Type B pancreatic cell (in vitro differentiated cells): ENCODE measurements at places on chromosomes 16 and 17. TPM values are rescaled to one million over a fixed set of nuclear protein-coding genes. Genes with fewer than 3 reads are reported as not detected.

GRCh38 chr17:50829332-50829731 is 6.1 kb upstream of the WFIKKN2 start:
- no peak overlapping the region for H3K4me3 ChIP-seq
- DNase-seq, result no peak
- peaks cover under 1% of the 10 kb centered on the region for H3K27me3 ChIP-seq
- peaks cover 46% of the 10 kb centered on the region for H3K4me1 ChIP-seq
- H3K27ac ChIP-seq, result no peak overlapping the region

DNA sequence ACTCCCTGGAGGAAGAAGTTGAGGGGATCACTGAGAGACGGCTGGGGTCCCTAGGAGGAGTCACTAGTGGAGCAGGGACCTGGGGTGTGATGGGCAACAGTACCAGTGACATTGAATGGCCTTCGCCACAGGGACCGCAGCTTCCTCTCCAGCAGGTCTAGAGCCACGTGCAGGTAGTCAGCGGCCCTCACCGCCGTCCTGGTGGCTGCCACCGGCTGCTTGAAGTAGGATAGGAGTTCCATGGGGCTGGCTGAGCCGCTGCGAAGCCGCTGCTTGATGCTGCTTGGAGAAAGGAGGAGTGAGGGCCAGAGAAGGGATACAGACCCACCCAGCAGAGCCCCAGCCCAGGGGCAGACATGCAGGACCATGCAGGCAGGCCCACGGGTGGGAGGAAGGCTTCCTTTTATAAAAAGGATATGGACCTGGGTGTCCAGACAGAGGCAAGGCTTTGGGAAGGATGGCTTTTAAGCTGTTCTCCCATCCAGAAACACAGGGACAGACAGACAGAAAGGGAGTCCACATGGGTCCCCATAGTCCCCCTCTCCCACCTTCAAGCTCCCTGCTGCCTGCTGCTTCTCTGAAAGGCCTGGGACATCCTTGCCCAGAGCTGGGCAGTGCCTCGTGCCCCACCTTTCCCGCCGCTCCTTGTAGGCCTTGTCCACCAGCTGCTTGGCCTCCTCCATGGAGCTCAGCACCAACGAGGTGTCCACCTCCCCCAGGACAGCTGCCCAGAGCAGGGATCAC is 827 bp downstream of the MPO start:
- H3K4me1 ChIP-seq, result no peaks in the 10 kb centered on the region
- no peak for DNase-seq
- peaks cover 36% of the 10 kb centered on the region for H3K27me3 ChIP-seq
- H3K27ac ChIP-seq, result no peak overlapping the region
- no peak overlapping the region for H3K4me3 ChIP-seq
- H3K36me3 ChIP-seq, result no peaks in the 10 kb centered on the region

PPL gene
- total RNA-seq, result 142 and 428 TPM in 2 replicates

CSHL1 gene
- total RNA-seq, result not detected in 2 replicates

DNA sequence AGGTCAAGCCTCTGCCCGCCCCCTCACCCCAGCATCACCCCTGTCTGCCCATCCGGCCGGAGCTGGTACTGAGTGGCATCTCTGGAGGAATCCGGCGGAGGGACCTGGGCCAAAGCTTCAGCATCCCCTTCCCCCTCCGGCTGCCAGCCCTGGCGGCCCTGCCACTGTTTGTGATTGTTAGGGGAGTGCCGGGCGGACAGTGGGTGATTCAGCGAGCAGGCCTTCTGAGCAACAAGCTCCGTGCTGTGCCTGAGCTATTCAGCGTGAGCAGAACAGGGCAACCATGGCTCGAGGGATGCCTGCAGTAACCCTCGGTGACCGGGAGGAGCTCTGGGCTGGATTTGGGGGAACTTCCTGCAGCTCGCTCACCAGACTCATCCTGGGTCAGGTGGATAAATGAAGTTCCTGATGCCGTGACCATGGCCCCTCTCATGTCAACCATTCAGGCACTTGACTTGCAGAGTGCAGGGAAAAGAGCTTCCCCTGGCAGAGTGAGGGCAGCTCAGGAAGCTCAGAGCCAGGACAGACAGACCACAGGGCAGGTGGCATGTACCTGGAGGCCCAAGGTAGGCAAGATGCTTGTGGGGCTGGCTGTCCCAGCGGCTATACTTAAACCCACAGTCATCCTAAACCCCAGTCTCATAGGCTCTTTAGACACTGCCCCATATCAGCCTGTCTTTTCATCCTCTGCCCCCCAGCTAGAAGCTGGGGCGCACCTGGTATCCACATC is 24.3 kb upstream of the MLKL start:
- no peak overlapping the region for H3K27ac ChIP-seq
- DNase-seq, result peak; percentile 65
- H3K36me3 ChIP-seq, result no peaks in the 10 kb centered on the region
- no peak overlapping the region for H3K4me3 ChIP-seq

DNA sequence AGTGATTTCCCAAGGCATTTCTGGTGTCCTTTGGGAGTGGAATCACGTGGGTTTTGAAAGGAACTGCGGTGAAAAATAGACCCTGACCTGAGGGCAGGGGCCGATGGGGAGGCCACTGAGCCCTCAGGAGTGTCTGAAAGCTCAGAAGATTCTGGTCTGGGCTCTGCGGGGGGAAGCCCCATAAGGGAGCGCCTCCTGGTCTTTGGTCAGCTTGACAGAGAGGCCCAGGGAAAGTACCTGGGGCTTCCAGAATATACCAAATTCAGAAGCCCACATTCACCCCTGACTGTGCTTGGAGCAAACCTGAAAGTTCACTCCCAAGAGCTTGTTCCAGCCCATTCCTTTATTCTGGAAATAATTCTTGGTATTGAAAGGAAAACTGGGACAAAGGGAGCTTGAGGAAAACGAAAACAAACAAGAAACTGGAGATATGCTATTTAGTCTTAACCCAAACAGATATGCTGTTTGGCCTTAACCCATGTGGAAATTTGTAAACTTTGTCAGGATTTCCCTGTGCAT is 23.2 kb upstream of the NAGLU start:
- H3K36me3 ChIP-seq, result peaks cover 21% of the 10 kb centered on the region
- H3K4me1 ChIP-seq, result peaks cover 9% of the 10 kb centered on the region
- no peaks in the 10 kb centered on the region for H3K27me3 ChIP-seq
- H3K4me3 ChIP-seq, result no peak overlapping the region
